LoVo (cell line): ENCODE measurements at places on chromosomes 2 and 18.

DNA sequence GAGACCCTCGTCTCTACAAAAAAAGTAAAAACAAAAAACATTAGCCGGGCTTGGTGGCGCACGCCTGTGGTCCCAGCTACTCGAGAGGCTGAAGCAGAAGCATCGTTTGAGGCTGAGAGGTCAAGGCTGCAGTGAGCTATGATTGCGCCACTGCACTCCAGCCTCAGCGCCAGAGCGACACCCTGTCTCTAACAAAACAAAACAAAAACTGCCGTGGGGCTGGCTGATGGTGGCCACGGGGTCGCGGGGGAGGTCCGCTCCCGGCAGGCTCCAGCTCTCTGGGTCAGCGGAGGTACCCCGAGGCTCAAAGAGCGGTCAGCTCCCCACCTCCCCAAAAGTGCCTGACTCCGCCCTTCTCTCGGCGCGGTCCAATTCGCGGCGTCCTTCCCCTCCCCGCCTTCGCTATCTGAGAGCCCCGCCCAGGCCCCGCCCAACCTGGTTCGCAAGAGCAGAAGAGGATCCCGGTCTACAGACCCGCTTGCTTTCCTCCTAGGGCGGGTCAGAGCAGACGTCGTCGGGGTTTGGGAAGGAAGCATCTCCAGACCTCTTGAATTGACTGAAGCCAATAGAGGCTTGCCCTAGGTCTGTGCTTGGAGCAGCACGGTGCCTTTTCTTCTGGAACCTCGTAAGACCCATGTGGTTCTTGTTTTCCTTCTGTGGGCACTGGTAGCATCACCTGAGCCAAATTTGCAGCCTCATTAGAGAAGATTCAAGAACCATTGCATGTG is 7.8 kb downstream of the RAX start:
- DNase-seq, result no peak

GRCh38 chr2:25692143-25692542 is 18.8 kb upstream of the DTNB start:
- DNase-seq, result no peak

DNA sequence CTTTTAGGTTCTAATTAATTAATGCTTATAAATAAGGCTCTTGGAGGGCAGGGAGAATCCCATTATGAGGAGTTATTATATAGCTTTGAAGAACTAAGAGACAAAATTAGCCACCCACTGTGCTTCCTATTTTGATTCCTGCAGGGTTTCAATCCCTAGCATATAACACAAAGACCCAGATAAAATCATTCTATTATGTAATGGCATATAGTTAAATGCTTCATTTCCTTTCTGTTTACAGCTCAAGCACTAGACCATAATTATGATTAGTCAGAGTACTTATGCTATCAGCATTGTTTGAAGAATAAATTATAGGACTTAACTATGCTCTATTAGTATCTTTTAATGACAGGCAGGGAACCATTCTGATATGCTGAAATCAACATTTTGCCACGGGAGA is 9.1 kb downstream of the GPR155 start:
- no peak for DNase-seq

DNA sequence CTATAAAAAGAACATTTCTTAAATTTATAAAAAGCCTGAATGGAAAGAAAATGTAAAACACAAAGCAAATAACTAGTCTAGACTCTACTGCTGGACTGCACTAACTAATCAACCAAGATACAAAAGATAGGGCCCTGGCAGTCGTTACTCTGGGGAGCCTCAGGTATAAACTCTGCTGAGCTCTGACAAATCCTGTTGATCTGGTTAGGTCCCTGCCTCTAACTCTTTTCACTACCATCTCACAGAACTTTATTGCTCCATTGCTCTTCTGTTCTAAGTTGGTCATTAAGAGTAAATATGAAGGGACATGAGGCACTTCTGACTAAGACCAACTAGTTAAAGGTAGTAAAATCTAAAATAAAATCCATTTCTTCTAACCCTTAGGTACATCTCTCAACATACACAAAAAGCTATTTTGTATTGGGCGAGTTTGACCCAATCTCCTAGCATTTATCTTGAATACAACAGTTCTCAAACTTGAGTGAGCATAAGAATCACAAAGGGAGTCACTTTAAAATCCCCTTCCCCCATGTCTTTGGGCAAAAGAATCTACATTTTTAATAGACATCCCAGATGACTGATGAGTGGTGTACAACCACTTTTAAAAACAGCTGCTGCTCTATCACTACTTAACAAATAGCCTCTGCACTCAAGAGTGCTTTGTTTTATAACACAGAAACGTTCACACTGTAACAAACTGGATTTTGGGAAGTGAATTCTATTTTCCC is 2.5 kb downstream of the CHN1 start:
- DNase-seq, result no peak

DNA sequence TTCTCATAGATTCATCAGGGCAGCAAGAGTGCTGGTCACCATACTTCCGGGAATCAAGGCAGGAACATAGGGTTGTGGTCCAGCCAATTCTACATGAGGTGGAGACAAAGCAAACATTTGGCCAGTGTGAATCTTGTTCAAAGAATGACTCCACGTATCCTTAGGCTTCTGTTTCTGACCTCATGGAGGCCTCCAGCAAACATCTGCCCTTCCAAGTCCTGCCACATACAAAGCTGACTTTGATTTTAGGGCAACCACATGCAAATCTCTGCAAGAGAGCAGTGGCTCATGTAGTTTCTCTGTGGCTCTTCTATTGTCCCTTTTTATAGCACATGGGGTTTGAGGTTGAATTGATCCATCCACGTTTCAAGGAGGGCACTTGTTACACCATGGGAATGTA is 132.1 kb upstream of the MMADHC start:
- DNase-seq, result no peak

GRCh38 chr2:157173740-157174184 is 83.7 kb upstream of the GALNT5 start:
- peak; percentile 26 for DNase-seq

DNA sequence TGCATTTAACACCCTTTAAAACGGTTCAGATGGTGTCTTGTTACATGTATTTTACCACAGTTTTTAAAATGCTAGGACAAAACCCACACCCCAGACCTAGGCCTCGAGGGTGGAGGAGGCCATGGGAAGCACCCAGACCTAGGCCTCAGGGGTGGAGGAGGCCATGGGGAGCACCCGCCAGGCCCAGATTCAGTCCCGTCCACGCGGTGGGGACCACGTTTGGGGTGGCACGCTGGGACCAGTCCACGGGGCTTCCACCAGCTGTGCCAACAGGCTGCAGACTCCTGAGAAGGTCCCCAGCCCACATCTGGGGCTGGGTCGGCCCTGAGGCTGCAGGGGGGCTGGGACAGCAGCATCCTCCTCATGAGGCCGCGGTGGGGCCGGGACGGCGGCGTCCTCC is 63.4 kb downstream of the SLC66A2 start:
- no peak for DNase-seq

- no peak for DNase-seq
These were observed 9.0 kb upstream of the IMPACT start for GRCh38 chr18:24417480-24417879.

DNA sequence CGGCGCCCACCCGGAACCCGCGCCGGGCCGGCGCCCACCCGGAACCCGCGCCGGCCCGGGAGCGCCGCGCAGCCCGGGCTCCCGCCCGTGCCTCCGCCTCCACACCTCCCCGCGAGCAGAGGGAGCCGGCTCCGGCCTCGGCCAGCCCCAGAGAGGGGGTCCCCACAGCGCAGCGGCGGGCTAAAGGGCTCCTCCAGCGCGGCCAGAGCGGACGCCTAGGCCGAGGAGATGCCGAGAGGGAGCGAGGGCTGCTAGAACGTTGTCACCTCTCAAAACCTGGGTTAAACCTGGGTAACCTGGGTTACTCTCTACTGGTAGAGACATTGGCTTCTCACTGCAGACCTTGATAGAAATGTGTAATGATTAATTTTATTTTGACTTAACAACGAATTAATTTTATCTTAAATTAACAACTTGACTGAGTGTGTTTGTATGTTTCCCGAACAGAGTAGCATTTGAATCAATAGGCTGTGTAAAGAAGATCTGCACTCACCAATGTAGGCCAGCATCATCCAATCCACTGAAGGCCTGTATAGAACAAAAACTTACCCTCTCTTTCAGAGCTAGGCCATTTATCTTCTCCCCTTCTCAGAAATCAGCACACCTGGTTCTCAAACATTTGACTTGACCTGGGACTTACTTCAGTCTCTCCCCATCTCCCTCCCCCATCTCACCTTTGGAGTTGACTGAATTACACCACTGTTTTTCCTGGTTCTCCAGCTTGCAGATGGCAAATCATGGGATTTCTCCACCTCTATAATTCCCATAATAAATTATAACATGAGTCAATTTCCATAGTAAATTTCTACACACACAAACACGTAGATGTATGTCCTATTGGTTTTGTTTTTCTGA is 242.7 kb downstream of the ASXL3 start:
- no peak for DNase-seq

GRCh38 chr2:121446647-121447241 is 83.9 kb upstream of the RNU4ATAC start:
- DNase-seq, result no peak

- no peak for DNase-seq
These were observed 851.1 kb downstream of the SLC4A3 start for GRCh38 chr2:220478305-220479058.

- peak; percentile 67 for DNase-seq
These were observed at the start of gene SGPP2 for GRCh38 chr2:222424276-222424728. Gene SGPP2, plus strand, starts transcription at chr2:222424543. Its CDS starts 60 bp downstream, at chr2:222424603.

GRCh38 chr2:219542931-219543595 is 546 bp downstream of the CHPF start:
- DNase-seq, result peak; percentile 14

GRCh38 chr2:193476171-193476800 is 1281.6 kb upstream of the TMEFF2 start:
- no peak for DNase-seq

DNA sequence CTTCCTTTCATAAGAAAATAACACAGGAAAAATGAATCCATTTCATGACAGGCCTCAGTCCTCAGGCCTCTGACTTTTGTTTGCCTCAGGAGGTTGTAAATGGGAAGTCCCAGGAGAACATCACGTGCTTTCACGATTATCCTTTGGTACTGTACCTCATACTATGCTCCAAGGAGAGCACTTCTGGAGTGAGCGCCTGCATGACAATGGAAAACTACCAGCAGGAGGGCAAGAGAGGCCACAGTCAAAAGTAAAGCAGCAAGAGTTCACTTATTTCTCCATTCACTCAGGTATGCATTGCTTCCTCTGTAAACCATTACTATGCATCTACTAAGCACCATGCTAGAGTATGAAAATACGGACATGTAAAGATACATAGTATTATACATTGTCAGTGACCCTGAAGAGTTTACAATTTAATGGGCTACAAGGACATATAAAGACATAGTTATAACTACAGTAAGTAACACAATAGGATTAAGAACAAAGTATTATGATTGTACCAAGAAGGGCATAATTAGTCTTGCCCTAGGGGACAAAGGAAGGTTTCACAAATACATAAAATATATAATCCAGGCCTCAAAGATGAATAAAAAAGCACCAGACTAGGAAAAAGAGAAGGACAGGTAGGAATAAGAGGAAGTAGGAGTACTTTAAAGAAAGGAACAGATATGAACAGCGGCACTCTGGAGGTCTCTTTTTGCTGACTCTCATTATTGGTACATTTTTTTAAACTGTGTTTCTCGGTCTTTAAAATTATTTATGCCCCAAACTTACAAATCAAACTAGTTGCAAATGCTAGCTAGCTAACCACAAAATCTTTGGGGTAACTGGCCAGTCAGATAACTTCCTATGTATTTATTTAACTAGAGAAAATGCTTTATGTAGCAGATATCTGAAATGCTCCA is 806.7 kb downstream of the NRXN1 start:
- DNase-seq, result no peak

DNA sequence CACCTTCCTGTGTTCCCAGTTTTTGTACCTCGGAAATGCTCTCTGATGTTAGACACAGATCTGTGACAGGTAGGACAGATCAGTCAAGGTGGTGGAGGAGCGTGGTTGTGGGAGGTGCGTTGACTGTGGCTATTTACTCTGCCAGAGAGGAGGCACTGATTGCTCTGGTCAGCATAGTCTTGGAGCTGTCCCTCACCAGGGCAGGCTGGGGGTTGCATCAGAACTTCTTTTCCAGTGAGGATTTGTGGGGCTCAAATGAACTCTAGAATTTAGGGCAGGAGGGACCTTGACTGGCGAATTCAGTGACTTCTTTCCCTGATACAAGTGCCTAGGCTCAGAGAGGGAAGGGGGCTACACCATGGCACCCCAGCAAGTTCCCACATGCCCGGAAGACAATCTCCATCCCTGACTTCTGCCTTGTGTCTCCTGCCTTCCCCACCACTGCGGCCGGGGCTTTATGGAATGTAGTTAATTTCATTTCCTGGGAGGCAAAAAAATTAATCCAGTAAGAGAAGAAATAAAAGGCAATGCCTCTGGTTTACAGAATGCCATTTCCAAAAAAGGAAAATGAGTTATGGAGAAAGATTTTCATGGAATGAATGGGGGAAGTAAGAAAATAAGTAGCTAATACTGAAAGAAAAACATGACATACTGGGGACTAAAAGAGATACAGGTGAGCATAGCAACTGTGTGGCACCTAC is 26.1 kb downstream of the NIFK start:
- no peak for DNase-seq

DNA sequence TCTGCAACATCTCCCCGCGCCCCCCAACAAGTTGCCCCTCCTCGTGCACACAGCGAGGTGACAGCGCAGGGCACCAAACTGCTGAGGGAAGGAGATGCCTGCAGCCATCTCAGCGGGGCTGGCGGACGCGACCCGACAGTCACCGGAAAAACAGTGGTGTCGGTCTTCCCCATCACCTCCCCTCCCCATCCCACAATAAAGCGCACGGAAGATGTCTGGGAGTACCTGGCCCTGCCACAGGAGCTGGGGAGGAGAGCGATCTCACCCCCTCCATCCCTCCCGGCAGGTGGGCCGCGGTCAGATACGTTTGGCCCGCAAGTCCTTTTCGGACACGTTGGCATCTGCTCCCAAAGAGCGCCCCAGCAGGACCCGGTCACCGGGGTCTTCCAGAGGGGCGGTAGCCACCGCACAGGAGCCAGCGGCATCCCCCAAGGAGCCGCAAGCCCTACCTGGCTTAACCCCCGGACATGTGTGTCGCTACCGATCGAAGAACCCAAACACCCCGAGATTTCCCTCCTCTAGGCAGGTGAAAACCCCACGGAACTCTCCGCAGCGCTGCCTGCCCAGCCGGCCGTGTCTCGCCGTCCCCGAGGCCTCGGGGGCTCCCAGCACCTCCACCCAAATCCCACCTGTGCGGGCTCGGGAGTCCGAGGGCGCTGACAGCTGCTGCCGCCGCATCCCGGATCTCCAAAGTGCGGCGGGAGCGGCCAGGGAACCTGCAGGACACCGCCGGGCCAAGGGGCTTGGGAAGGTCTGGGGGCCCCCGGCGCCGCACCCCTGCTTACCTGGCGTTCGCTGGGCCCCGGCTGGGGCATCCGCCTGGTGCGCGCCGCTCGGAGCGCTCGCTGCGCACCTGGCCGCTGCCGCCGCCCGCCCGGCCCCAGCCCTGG is 657 bp downstream of the ATP8B1 start:
- DNase-seq, result no peak

DNA sequence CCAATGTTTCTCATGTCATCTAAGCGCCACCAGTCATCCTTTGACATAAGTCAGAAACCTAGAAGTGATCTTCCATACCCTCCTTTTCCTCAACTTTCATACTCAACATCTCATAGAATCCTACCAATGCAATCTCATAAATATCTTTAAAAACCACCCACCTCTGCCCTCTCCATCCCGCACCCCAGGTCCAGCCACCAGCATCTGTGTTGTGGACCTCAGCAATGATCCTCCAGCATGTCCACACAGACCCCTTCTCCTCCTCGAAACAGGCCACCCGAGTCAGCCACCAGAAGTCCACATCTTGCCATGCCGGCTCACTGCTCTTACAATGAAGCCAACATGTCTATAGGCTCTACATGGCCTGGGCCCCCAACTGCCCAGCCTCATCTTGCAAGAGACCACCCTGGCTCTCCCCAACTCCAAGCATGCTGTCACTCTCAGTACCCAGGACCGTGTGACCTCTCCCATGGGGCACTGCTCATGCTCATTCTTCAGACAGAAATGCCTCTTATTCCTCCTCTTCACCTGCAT is 636.7 kb upstream of the ID2 start:
- DNase-seq, result no peak
